ENCODE measurements at places on chromosomes 11 and 22.

GRCh38 chr11:104657083-104657482 is 241.2 kb downstream of the CASP12 start:
- no peak for DNase-seq

DNA sequence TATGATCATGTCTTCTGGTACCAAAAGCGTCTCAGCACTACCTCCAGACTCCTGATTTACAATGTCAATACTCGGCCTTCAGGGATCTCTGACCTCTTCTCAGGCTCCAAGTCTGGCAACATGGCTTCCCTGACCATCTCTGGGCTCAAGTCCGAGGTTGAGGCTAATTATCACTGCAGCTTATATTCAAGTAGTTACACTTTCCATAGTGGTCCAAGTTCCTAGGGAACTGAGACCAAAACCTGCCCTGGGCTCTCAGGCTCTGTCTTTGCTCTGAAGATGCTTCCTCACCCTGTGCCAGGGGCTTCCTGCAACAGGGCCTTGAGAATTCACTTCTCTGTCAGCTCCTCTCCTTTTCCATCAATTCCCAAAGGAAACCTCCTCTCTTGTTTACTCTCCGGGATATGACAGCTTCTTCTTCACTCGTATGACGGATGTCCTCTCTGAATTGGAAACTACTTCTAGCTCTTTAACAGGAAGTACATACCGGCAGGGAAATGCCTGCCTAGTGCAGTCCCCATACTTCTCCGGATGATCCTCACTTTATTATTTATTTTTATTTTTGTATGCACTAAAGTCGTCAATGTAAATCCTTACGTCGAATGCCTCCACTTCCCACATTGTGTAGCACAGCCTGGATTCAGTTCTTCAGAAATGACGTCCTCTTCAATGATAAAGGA is 29.6 kb upstream of the PRAME start:
- DNase-seq: no peak

GRCh38 chr11:110085255-110085838 is 7.8 kb upstream of the ZC3H12C start:
- DNase-seq: no peak

DNA sequence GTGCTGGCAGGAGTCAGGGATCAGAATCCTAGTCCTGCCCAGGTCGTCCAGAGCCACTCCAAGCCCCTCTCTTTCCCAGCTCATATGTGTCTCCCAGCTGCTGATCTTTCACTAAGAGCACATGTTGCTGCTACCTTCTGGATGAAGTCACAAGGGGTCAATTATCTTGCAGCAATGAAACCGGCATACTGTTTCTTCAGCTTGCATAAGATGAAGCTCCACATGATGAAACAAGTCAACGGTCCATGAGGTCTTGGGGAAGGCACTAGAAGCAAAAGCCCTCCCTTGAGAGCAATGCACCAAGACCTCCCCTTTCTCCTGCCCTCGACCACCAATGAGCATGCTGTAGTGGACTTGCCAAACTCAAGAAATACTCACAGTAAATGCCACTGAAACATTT is 148.9 kb downstream of the TENM4 start:
- no peak for DNase-seq

DNA sequence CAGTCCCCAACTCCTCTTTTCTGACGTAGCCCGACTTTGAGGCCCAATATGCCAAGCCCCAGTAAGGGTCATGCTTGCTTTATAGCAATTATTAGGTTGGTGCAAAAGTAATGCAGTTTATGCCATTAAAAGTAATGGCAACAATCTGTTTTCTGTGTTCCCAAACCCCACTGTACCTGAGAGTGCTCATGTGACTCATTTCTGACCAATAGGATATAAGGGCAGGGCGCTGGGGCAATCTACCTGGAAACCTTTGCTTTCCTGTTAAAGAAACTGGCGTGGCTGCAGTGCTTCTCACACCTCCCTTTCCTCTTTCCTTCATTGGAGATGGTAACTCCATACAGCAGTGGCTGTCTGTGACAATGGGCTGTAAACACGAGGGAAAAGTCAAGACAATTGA is 78.9 kb upstream of the MPPED2 start:
- no peak for DNase-seq

Data from stimulated activated CD4-positive, alpha-beta T cell treated with anti-CD3 and anti-CD28 coated beads, Interleukin-2, amount 100 ng/mL, for 24 hours (primary cell).